Sciatic nerve (tissue), 2 donors: ENCODE measurements at places on chromosomes 4 and X.

DNA sequence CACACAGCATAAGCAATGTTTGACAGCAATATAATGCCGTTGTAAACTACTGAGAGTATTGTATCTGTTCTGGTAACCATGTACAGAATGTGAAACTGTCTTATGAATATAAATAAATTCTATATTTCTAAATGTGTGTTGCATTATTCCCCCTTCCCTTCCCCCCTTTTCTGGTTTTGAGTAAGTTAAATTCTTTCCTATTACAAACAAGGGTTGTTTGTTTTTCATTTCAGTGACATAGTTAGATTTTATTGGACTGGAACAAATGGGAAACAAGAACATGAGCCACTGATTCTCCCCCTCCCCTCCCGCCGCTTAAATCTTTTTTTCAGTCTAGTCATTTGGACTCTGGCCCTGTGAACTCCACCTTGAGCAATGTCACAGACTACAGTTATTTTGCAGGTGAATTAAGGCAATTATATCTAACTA, 69.8 kb downstream of the GPAT3 start:
- DNase-seq = no peak

DNA sequence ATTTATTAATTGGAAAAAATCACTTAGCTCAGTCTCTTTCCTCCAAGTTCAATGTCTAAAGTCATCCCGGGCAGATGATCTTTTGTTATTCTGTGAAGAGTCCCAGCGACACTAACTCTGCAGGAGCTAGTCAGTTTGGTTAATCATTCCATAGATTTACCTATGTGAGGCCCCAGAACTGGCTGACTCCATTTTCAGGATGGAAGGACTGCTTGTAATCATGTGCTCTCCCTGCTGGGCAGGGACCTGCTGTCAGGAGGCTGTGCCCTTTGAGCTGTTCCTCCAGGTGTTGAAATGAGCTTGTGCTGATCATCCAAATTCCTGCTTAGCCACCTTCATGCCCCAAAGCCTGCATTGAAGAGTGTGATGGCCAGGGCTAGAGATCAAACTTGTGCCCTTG, 169.8 kb downstream of the NHS start:
- DNase-seq = no peak

DNA sequence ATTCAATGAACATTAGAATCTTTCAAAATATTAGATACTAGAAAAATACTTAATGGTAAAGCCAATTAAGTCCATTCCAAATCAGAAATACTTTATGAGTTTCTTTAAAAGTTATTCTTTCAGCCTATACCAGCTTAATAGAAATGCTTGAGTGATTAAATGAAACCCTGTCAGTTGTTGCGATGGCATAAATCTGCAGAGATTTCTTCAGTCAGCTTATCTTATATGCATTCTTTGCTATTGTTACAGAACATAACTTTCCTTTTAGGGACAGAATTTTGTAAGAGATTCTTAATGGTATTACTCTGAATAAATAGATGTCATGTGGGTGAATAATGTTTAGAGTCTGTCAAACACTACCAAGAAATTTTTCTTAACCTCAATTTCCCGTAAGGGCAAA, 325.0 kb upstream of the HAND2 start:
- DNase-seq = no peak

GRCh38 chr4:148447681-148448080, 5.5 kb upstream of the NR3C2 start:
- no peak for DNase-seq

DNA sequence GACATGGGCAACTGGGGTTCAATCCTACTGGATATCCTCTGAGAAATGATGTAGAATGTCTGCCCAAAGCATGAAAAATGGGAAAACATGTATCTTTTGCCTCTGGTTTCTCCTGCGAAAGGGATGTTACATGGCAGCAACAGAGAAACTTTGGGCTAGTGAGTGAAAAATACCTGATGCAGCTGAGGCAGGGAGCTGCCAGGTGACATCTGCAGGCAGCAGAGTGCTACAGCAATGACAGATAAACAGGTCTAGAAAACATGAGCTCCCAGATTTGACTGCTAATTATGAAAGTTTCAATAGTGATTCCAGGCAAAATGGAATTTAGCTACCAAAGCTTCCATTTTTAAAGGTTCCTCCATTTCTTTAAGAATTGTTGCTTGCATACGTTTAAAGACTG, 4.8 kb upstream of the CXCL1 start:
- DNase-seq = no peak

- DNase-seq = no peak
Observed at GRCh38 chr4:88573276-88573980, 18.9 kb upstream of the HERC3 start.

- DNase-seq = no peak
Observed at GRCh38 chrX:65035446-65035770, 59.2 kb upstream of the ZC4H2 start.

DNA sequence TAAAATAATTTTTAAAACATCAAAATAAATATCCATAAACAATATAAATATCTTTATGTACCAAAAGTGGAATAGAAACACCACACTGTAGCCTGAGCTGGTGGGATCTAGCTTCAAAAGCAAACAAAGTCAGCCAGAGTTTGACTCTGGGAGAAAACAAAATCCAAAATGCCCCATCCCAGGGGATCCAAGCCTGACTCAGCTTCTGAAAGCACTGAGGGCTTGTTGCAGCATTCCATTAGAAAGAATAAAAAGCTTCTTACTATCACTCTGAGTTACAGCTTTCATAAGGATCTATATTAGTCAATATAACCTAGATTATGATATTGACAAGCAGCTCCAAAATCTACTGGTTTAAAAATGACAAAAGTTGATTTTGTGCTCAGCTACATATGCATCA, 149.7 kb upstream of the ANKRD50 start:
- no peak for DNase-seq

GRCh38 chr4:77183777-77184420, 26.9 kb downstream of the CCNG2 start:
- DNase-seq = no peak

DNA sequence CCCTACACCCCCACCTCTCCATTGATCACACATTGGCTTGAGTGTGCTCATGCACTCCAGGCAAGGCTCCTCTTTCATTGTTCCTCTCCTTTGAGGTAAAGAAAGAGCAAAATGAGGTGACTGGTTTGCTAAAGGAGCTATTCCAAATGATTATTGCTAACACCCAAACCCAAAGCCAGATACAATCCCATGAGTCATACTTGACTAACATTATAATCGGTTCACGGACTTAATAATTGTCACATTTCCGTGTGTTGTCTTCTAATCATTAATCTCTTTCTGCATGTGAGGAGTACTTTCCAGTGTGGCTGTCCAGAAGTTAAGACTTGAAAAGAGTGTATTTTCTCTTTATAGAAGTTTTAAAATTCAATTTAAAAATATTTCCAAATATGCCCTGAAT, 174.3 kb upstream of the SFRP2 start:
- no peak for DNase-seq

- no peak for DNase-seq
Observed at GRCh38 chrX:45454290-45454689, 253.6 kb upstream of the DIPK2B start.
